Activated CD4-positive, CD25-positive, alpha-beta regulatory T cell treated with anti-CD3 and anti-CD28 coated beads, Interleukin-2, amount 50 U/mL, for 16 hours (primary cell): ENCODE measurements at places on chromosomes 12 and 14.
A peak's percentile ranks its signal among the peaks of the same experiment; 100 is the strongest.

GRCh38 chr12:108616941-108617858 lies 16.5 kb downstream of the SELPLG start:
- DNase-seq, result peak; percentile 49

GRCh38 chr12:92546259-92546634 lies 156.5 kb upstream of the PLEKHG7 start:
- no peak for DNase-seq

DNA sequence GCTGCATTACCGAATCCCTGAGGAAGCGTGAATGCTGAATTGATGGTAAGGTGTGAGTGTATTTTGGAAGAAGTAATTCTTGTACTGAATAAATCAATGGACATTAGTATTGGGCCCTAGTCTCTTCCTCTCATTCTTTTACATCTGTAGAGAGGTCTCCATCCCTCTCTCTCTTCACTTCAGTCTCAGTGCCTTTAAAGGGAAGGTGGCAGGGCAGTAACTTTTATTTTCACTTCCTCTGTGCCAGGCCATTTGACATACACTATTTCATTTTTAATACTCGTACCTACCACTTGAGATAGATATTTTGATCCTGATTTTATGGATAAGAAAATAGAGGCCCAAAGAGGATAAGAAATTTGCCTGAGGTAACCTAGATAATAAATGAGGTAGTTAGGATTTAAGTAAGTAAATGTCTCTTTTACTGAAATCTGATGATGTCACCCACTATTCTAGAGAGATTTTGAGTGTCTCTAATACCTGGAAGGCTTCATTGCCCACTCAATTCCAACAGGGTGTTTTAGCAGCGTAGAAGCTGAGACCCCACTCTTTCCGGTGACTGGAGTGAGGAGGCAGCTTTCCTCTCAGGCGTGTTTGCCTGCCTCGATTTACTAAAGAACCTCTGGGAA lies 177.9 kb upstream of the PRICKLE1 start:
- DNase-seq, result no peak

GRCh38 chr12:14962797-14963196 lies 1.4 kb upstream of the ARHGDIB start:
- DNase-seq, result no peak

GRCh38 chr12:92558806-92559205 lies 144.0 kb upstream of the PLEKHG7 start:
- no peak for DNase-seq

DNA sequence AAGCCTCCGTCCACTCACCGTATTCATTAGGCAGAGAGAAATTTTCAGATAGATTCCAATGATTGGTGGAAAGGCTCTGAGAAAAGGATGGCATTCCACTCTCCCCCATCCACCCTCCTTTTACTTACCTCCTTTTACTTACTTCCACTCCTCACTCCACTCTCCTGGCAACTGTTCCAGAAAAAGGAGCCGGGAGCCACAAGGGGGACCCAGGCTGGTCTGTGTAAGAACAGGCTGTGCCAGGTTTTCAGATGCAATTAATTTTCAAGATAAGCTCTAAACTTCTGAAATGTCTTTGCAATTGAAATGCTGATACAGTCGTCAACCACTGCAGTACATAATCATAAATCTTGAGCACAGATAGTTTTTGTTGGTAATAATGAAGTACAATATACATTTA lies 248.8 kb downstream of the ANO6 start:
- no peak for DNase-seq

DNA sequence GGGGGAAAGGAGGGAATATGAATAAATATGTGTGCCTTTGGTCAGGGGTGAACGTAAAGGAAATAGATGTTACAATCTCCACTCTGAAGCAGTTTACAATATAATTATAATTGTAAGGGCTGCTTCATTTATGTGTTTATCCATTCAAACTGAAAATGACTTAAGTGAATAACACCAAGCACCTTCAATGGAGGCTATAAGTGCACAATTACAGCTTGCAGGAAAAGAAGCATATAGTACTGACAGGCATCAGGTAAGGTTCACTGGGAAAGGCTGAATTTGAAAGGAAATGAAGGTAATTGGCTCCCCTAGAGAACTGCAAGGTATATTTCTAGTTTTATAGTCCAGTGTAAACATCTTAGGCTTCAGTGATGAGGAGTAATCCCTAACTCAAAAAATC lies 192.7 kb downstream of the STXBP6 start:
- DNase-seq, result no peak

DNA sequence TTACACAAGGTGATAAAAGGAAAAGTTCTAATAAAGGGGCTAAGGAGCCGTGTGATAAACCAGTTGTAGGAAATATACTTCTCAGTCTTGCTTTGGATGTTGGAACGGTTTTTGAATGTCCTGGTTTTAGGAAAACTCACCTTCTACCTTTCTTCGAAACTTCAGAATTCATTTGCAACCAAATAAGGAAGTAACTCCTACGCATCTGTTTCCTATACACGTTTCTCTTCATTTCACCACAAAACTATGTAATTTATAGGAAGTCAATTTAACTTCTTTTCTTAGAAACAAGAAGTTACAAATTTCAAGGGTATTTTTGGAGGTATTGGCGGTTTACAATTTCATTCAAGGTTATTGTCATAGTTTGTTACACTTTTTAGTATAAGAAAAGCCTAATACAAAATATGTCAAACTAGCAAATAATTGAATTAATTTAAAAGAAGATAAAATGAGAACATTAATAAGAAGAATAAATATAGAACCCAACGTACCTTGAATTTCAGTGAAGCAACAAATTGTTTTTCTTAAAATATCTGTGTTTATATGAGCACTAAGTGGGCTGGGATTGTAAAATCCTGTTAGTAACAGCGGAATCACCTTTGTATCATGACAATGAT lies 33.2 kb upstream of the CD69 start:
- no peak for DNase-seq

DNA sequence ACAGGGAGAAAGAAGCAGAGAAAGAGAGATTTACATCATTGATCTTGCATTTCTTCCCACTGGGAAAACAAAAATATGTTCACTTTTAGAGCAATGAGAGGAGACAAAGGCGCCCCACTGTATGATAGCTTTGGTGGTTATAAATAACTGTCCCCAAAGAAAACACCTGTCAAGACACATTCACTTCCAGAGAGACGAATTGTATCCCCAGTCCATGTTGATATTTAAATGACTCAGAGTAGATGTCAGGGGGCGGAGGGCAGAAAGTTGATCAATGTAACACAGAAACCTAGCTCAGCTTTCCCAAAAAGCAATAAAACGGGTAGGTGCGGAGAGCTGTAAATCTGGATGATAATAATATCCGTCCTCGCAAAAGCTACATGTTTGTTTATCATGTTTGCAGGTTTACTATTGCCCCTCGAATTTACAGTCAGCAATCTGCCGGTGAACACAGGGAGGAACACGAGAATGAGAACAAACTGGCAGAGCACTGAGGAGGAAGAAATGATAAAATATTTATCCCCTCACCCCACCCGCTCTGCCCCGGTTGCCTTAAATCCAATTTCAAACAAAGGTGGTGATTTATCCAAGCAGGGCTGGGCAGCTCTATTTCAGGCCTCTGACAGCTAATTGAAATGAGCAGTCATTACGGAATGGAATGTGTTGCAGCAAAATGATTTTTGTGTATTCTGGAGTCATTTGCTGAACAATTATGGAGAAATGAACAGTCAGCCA lies 84.4 kb downstream of the CMKLR1 start:
- DNase-seq, result no peak

DNA sequence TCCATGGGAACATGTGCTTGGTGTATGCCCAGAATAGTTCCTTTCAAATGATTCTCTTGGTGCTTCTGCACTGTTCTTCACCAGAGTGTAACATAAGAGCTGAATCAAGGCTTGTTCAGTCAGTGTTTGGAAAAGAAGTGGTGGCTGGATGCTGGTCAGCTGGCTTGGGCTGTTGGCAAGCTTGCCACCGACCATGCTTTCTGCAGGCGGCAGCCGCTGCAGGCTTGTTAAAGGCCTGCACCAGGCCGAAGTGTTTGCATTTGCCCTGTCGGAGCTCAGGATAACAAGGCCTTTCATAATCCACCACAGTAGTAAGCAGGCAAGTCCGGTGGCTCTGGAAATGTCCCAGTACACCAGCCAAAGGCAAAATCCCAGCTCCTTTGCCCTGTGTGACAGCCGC lies 26.9 kb downstream of the DAAM1 start:
- DNase-seq, result no peak

- no peak for DNase-seq
Observed at GRCh38 chr14:57136669-57137328, 131.9 kb downstream of the EXOC5 start.

GRCh38 chr12:54432815-54433164 lies 13.7 kb upstream of the ITGA5 start:
- no peak for DNase-seq

GRCh38 chr12:105076098-105076497 lies 8.2 kb downstream of the ALDH1L2 start:
- no peak for DNase-seq

DNA sequence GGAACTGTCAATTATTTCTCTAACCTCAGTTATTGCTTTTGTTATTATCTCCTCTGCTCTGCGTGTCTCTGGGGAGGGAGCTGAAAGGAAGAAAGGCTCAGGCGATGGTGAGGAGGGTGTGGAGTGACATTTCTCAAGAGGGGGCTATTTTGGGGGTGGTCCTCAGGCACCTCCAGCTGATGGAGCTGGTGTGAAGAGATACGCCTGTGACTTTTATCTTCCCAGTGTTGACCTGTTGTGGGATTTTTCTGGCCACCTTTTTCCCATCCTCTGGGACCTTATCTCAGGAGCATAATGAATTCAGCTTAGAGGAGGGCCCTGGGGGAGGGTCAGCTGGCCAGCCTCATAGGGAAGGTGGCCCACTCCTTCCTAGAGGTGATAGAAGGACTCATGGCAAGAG lies 26.4 kb downstream of the KCNA5 start:
- DNase-seq, result no peak

GRCh38 chr14:38735005-38735404 lies 368.0 kb downstream of the SEC23A start:
- DNase-seq, result no peak

DNA sequence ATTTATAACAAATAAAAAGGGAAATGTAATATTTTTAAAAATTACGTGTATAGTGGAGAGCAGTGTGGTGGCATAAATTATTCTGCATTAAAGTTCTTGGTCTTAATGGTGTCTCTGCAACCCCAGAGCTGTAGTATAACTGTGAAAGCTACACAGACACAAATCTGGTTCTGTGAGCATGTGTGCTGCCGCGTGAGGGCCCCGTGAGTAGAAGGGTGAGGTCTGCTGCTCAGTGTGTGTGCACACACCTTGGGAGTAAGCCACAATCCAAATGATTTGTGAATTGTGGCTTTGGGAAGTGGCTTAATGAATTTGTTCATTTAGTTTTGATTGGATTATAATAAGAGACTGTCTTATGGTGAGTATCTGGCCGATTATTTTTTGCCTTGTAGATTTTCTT lies 16.8 kb downstream of the PELI2 start:
- DNase-seq, result no peak

DNA sequence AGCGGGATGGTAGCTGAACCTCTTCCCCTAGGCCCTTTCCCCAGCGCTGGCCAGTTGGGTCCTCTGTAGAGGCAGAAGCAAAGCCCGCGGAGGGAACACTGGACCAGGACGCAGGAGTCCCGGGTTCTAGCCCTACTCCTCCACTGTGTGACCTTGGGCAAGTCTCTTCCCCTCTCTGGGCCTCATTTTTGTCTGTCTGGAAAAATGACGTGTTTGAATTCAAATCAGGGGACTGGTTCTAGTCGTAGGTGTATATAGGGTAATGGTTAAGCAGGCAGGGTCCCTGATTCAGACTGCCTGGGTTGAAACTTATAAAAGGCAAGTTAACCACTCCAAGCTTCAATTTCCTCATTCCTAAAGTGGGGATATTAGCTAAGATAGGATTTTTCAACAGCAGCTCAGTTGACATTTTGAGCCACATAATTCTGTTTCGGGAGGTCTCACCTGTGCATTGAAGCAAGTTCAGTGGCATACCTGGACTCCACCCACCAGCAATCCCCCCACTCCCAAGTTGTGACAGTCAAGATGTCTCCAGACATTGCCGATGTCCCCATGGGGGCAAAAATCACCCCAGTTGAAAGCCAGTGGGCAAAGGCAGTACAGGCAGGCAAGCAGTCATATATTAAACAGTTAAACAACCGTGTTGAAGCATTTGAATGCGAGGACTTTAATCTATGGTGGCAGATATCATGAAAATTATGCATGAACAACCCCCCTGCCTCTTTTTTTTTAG lies 899 bp downstream of the TPCN1 start:
- no peak for DNase-seq

DNA sequence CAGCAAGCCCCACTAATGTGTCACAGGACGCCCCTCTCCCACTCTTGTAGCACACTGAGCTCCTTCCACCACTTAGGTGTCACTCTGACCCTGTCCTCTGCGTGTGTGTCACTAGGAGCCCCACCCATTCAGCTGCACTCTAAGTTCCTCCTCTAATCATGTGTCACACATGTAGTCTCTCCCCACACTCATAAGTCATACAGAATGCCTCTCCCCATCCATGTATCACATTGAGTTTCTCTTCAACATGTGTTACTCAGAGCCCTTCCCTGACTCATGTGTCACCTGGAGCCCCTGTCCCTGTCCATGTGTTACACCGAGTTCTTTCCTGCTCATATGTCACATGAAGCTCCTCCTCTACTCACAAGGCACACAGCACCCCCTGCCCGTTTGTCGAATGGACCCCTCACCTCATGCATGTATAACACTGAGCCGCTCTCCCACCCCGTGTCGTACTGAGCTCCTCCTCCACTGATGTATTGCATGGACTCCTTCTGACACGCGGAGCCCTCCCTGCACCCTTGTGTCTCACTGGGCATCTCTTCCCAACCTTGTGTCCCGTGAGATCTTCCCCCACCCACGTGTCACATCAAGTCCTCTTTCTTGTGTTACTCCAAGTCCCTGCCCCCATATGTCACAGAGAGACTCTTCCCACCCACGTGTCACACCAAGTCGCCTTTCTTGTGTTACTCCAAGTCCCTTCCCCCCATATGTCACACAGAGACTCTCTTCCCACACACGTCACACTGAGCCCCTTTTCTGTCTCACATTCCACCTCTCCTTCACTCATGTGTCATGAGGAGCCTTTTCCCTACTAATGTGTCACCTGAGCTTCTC lies 31.0 kb downstream of the RTL1 start:
- DNase-seq, result no peak

GRCh38 chr12:80936642-80937390 lies 918 bp downstream of the LIN7A start:
- no peak for DNase-seq
